ENCODE measurements at places on chromosomes 1 and 21.

DNA sequence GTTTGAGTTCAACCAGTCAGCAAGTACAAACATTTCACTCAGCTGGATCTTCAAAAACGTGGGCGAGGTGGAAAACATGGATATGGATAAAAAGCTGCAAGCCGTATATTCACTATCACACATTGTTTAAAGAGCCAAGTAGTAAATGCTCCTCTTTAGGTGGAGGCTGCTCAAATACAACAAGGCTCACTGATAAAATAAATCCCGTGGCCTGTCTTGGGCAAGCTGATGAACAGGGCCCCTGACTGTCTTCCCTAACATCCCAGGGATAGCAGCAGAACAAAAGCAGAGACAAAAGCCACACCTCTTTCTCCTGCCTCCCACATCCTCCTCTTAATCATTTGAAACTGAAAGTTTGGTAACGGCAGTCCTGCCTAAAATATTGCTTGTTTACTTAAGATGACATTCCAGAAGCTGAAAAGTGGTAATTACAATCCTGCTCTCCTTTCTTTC lies 357.7 kb downstream of the TTLL7 start:
- no peak for DNase-seq

DNA sequence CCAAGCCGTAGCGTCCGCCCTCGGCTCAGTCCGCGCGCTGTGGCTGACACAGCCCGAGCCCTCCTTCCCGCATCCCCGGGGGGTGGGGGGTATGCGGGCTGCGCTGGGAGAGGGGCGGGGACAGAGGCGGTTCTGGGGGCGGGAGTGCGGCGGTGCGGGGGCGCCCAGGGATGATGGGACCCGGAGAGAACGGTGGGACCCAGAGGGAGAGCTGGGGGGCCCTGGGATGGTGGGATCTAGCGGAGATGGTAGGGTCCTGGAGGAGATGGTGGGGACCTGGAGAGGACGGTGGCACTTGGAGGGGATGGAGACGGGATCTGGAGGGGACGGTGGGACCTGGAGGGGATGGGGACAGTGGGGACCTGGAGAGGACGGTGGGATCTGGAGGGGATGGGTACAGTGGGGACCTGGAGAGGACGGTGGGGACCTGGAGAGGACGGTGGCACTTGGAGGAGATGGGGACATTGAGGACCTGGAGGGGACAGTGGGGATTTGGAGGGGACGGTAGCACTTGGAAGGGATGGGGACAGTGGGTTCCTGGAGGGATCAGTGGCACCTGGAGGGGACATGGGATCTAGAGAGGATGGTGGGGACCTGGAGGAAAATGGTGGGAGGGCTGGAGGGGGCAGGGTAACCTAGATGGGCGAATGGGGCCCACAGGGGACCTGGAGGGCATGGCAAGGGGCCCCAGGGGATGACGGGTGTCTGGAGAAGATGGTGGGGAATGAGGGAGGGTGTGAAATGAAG lies 477 bp downstream of the SNAP47 start:
- DNase-seq, result no peak

GRCh38 chr1:1609822-1610485 lies 5.3 kb upstream of the MIB2 start:
- no peak for DNase-seq

DNA sequence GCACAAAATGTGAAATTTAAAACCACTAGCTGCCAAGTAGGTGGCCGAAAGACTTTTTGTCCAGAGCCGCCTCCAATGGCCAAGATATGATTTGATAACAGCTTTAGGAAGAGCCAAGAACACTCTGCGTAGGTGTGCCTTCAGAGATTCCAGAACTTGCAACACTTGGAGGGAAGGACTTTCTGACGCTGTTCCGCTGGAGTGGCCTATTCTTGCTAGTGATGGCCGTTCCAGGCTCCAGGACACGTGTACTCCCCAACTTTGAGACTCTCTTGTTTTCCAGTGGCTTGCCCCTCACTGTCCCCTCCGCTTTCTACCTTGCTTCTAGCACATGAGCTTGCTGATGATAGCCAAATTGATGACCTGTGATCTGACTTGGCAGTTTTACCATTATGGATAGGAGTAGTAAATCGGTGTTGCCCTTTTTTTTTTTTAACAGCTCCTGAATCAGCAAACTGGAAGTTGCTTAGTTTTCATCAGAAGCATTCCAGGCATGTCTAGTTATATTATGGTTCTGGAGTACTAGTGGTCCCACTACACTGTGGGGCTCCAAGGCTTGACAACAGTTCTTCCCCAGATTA lies 1.0 kb downstream of the PRDX6 start:
- peak; percentile 71 for DNase-seq

- DNase-seq, result no peak
Observed at GRCh38 chr1:164563721-164564360, 4.9 kb downstream of the PBX1 start.

DNA sequence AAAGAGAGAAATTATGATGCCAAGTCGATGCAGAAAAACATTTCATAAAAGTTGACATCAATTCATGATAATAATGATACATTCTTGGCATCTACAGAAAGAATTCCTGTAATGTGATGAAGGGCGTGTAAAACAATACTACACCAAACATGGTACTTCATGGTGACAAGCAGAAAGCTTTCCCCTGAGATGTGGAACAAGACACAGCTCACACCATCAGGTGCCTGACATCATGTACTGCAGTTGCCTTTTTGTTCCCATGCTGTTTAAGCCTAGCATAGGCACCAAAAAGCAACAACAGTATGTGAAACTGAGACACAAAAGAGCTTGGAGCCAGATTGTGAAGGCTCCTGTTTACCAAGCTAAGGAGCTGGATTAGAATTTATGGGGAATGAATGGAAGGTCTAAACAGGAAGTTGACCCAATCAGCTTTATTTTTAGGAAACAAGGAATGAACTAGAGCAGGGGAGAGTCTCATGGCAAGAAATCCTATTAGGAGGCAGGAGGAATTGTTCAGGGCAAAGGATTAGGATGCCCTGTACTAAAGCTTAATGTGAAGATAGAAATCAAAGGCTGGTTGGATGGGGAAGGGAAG lies 67.2 kb downstream of the SYDE2 start:
- no peak for DNase-seq

DNA sequence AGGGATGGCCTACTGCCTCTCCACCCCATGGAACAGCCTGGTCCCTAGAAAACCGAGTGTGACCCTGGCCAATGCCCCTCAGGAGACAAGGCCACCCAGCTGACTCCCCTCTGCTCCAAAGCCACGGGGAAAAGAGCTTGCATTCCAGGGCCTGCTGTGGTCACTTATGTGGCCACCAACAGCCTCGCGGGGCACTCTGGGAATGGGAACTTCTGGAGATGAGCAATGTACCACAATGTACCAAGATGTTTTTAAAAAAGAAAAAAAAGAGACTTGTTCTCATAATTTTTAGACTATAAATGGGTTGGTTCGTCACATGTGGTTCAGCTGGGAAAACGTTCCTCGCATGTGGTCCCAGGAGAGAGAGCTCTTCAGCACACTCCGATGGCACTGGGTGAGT lies 62.8 kb downstream of the SLC66A1 start:
- DNase-seq, result peak; percentile 82

- no peak for DNase-seq
Observed at GRCh38 chr1:56797065-56797685, 22.0 kb downstream of the FYB2 start.

DNA sequence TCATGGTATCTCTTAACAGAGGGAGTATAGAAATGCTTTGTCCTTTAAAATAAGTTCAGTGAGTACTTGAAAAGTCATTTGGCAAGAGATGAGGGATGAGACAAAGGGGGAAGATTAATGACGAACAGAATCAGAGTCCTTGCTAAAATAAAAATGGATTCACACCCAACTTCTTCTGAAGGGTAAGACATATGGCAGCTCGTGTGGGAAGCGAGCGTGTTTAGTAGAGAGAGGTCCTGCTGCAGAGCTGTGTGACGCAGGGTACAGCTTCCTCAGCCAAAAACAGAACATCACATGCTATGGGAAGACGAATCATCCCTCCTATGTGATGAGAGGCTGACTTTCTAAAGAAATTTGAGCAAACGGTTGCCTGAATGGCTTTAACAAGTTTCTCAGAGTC lies 158.5 kb upstream of the LMO4 start:
- no peak for DNase-seq

DNA sequence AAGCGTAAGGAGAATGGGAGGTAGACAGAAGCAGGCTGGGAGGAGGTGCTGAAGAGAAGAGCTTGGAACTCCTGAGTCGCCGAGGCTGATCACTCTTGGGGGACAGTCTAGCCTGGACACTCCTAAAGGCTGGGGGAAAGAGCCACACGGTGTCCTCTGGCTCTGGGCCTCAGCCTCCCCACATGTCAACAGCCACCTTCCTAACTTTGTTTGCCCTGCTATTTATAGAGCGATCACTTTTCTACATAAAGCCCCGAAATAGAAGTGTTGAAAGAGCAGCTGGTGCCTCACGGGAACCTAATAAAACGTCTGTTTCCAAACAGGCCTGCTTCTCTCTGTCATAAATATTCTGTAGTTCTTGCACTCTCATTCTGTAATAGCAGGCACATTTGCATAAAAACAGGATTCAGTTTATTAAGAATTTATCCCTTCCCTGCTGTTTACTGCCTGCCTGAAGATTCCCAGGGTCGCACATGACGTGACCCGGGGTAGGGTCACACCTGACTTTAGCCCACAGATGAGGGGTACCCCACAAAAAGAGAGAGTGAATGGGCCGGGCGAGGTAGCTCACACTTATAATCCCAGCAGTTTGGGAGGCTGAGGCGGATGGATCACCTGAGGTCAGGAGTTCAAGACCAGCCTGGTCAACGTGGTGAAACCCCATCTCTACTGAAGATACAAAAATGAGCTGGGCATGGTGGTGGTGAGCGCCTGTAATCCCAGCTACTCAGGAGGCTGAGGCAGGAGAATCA lies 212.5 kb downstream of the TOMM20 start:
- peak; percentile 35 for DNase-seq

DNA sequence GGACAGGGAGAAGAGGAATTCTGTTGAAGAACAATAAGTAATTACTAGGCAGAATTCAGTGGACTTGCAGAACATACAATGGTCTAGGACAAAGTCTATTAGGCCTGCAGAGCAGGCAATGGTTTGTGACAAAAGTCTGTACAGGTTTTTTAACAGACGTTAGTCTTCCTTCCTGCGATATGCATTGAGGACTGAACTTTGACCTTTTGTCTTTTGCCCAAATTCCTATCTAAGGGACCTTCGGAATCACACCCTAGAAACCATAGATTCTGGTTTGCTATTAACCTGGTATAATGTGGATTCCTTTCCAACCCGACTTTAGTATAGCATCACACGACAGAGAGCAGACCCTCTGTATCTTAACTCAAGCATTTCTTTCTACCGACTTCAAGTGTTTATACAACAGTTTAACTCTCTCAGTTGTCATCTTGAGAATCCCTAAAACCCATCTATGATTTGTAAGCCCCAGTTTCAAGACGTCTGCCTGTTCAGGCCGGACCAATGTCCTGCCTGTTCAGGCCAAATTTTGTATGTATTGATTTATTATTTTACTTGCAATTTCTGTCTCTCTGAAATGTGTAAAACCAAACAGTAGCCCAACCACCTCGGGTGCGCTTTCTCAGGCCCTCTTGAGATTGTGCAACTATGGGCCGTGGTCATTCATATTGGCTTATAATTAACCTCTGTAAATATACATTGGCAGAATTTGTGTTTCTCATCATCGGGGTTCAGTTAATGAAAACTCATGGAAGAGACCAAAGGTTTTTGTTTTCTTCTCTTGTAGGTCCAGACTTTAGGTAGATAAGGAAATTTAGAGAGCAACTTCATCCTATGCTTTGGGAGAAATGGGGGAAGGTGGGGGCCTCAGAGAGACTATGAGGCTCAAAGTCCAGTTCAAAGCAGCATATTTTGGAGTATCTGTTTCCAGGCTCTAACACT lies 76.9 kb upstream of the TNFSF18 start:
- no peak for DNase-seq

DNA sequence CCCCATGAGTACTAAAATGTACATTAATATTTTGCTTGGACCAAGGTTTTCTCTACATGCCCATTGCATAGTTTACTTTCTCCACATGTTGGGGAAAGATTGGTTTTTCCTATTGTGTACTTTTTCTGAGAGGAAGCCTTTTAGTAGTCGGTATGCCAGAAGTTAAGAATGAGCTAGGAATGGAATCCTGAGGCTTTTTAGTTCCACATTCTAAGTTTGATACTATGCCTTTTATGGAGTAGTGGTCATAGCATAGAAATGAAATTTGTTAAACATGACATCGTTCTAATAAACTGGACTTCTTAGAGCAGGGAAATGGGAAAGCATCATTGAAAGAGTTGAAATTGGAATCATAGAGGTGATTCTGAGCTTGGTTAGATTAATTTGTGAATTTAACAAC lies 64.3 kb downstream of the BCL9 start:
- DNase-seq, result no peak

GRCh38 chr21:21001591-21002100 lies 3.4 kb downstream of the NCAM2 start:
- no peak for DNase-seq

DNA sequence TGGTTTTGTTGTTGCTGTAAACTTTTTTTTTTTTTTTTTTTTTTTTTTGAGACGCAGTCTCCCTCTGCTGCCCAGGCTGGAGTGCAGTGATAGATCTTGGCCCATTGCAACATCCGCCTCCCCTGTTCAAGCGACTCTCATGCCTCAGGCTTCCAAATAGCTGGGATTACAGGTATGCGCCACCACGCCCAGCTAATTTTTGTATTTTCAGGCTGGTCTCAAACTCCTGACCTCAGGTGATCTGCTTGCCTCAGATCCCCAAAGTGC lies 78.9 kb upstream of the SLC45A1 start:
- peak; percentile 65 for DNase-seq

- no peak for DNase-seq
Observed at GRCh38 chr21:32482565-32483292, 70.2 kb downstream of the EVA1C start.

- DNase-seq, result no peak
Observed at GRCh38 chr21:14982336-14982735, 82.5 kb downstream of the NRIP1 start.

DNA sequence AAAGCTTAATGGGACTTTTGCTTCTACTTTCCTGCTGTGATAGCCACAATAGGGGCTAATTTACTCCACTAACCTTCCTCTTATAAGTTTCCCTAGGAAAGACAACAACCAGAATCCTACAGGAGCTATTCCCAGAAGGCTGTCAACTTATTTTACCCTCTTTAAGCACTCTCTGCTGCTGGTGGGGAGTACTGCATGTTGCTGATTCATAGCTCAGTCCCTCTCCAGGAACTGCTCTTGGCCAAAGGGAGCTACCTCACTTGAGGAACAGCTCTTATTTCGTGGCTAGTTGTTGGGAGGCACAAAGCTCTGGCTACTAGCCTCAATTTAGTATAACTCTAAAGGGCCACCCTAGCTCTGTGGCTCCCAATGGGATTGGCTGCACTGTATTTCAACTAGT lies 37.2 kb downstream of the ADSS2 start:
- peak; percentile 78 for DNase-seq

DNA sequence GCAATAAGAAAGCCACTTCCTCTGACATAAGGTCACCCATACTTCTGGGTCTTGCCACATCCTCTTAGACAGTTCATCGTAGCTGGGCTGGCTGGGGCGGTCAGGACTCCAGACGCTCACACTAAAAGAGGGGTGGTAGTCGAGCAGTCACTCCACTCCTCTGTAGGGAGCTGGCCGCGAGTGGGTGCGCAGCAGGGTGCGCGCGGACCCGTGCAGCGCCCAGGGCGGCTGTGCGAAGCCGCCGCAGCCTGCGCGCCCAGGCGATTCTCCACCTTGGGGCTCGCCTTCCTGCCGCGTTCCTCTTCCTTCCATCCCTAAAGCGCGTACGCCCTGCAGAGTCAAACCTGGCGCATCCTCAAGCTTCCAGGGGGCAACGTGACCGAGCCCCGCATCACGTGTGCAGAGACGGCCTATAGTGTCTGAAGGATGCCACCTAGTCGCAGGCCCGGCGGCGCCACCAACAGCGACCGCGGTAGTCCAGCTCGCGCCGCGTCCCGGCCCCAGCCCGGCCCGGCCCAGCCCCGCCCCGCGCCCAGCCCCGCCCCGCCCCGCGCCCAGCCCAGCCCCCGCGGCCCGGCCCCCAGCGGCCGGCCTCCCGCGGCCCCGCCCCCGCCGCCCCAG lies 360 bp upstream of the PRDX6 start:
- DNase-seq, result peak; percentile 89

Measured in LHCN-M2 (cell line).